Stimulated activated CD4-positive, alpha-beta T cell treated with anti-CD3 and anti-CD28 coated beads, Interleukin-15, amount 100 ng/mL, for 1 hour (primary cell): ENCODE measurements at places on chromosomes 6 and 20.

DNA sequence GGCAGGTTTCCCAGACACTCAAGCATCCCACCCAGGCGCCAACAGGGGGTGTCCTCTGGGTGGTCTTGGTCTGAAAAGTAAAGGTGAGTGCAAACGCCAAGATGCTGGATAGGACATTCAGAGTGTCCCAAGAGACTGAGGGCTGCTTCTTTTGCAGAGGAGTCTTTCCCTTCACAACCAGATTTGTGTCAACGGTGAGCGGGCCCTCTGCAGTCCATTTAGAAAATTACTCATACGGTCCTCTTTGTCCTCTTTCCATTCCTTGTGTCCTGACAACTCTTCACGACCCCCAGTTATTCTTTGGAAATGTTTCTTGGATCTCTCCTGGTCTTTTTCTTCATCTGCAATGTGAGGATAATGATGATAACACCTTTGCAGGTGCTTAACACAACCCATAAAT lies 257.8 kb downstream of the CDC5L start:
- no peak for DNase-seq

- no peak for DNase-seq
These were observed 477.0 kb downstream of the C6orf118 start for GRCh38 chr6:164832410-164832809.

GRCh38 chr6:130019326-130020072 lies 1.1 kb downstream of the L3MBTL3 start:
- DNase-seq, result no peak

GRCh38 chr6:150632785-150633485 lies 33.2 kb downstream of the PLEKHG1 start:
- DNase-seq, result no peak

DNA sequence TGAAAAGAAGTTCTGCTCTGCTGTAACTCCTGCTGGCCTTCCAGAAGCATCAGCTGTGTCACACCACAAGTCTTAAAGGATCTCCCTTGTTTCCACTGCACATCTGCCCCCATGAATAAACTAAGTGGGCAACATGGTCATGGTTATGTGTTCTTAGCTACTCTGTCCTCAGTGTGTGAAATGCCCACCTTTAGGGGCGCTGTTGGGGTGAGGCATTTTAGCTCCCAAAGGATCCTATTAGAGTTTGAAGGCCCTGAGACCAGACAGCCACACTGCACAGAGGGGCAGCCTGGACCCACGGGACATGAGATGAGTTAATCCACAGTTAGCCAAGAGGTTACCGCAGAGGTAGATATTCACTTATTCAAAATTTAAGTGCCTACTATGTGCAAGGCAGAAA lies 294.3 kb upstream of the QKI start:
- DNase-seq, result no peak

GRCh38 chr6:71420095-71420692 lies 131.6 kb downstream of the OGFRL1 start:
- DNase-seq, result no peak

DNA sequence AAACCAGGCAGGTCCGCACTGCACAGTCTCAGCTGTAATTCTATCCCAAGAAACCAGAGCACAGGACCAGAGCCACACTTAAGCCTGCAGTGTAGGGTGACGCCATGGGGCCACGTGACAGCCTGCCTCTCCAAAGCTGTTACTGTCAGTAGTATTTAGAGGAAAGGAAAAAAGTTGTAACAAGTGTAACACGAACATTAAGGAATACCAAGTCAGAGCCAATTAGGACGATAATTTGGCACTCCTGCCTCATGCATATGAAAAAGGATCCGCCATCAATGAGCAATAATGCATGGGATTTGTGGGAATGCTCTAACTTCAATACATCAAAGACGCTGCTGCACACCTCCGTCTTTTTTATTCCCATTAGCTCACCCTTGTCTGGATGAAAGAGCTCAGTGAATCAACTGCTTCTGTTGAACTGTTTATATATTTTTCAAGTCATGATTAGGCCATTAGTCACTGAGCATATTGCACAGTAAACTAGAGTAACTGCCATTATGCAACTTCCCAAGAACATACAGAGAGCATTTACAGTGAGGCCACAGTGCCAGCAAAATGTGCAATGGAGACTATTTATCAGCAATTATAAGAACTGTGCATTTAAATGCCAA lies 79.9 kb downstream of the ATXN1 start:
- DNase-seq, result no peak

DNA sequence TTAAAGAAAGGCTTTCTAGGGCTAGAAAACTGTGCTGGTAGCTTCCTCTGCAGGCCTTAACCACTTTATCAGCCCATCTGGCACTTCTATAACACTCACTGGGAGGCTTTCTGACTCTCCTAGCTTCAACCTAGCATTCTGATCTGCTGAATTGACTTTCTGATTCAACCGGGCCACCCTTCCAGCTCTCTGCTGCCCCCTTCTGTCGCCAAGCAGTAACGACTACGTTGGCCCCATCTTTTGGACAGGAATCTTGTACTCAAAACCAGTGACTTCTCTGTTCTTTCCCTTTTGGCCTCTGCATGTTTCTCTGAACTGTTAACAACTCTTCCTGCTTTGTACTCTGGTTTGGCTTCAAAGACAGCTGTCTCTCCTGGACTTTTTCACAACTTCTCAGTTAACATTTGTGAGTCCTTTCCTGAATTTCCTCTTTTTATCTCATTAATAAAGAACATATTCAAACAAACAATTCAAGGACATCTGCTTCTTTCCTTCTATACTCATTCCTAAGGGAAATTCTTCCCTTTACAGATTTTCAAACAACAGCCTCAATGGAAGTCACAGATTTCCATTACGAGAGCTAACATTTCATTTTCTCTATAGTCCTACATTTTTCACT lies 43.9 kb upstream of the FAM135A start:
- DNase-seq, result peak; percentile 26

DNA sequence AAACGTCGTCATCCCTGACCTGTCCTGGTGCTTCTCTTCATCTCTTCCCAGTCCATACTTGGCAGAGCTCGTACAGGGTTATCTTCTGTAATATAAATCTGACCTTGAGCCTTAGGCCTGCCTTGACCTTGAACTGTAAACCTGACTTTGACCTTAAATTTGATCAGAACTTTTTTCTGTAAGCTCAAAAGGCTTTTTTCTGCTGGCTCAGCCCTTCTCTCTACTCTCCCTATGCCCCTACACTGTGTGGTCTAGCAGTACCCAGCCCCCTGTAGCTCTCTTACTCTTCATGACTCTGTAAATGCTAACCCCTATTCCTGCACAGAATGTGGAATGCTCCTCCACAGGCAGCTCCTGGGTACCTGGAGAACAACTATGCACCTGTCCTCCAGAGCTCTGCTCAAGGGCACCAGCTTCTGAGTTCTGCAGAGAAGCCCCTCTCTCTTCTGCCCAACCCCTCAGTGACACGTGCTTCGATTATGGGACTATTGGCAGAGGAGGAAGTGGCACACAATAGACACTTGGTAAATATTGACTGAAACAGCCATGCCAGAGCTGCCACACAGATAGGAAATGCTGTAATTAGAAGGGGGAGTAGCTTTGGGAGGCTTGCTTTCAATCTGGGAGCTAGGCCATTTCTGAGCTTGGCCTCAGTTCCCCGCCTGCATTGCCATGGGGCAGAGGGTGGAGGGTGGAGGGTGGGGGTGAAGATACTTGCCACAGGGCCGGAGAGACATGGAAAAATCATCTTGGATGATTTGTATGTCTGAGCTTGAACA lies 15.4 kb downstream of the SNPH start:
- DNase-seq, result no peak

GRCh38 chr20:3613821-3614440 lies 49.3 kb downstream of the GFRA4 start:
- DNase-seq, result no peak

DNA sequence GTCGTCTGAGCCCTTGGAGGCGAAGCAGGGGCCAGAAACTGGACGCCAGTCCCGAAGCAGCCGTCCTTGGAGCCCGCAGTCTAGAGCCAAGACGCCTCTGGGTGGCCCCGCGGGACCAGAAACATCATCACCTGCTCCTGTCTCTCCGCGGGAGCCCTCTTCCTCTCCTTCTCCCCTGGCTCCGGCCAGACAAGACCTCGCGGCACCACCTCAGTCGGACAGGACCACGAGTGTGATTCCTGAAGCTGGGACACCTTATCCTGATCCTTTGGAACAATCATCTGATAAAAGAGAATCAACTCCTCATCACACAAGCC lies 416 bp downstream of the RSPH4A start:
- DNase-seq, result no peak

GRCh38 chr20:44001667-44002596 lies 87.3 kb downstream of the TOX2 start:
- no peak for DNase-seq

GRCh38 chr6:98039443-98039842 lies 756.4 kb upstream of the MMS22L start:
- DNase-seq, result no peak

DNA sequence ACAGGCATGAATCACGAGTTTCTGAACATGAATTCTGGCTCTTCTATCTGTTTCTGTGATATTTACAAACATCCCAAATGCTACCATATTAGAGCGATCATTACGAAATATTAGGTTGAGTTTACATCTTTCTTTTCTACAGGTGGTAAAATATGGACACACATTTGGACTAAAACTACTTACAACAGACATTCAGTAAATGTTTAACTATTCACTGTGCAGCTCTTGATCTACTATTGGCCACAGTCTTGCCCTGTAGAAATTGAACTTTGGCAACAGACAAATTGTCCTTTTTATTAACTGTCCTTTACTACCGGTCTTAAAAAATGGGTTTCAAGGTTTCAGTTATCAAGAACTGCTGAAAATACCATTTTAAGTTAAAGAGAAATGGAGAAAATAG lies 26.5 kb upstream of the MTRF1L start:
- no peak for DNase-seq

GRCh38 chr6:84798257-84798656 lies 33.9 kb upstream of the TBX18 start:
- no peak for DNase-seq

- DNase-seq, result no peak
These were observed 98.3 kb downstream of the SASH1 start for GRCh38 chr6:148440877-148441453.

GRCh38 chr20:50724851-50725723 lies 6.3 kb upstream of the PARD6B start:
- no peak for DNase-seq

DNA sequence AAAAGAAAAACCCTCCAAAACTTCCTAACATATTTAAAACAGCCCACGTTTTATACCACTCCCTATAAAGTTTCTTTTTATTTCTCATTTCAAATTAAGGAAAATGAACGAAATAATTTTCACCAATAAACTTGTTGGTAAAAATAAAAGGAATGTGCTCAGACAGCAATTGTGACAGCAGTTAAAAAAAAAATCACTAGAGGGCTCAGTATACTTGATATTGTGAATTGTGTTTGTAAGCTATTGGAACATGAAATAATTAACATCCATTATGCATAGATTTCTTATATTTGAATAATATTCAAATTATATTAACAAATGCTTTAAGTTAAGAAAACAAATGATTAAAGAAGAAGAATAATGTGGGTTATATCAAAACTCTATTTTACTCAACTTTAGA lies 105.5 kb downstream of the ASCC3 start:
- DNase-seq, result no peak

- no peak for DNase-seq
These were observed 7.5 kb downstream of the BPI start for GRCh38 chr20:38311491-38311890.

DNA sequence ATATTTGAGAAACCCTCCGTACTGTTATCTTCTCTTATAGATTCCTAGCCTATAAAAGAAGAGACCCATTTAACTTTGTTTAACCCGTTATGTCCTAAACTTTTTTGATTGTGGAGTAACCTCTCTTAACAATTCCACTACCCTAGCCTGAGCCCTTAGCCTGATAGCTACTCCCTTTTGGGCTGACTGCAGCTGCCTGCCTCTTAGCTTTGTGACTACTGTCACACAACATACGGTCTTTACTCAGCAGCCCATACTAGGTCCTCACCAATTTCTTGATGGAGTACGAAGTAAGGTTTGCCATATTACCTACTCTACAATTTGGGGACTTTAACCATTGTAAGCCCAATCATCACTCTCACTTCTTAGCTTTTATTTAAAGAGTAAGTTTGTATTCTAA lies 72.7 kb downstream of the QRSL1 start:
- DNase-seq, result no peak

DNA sequence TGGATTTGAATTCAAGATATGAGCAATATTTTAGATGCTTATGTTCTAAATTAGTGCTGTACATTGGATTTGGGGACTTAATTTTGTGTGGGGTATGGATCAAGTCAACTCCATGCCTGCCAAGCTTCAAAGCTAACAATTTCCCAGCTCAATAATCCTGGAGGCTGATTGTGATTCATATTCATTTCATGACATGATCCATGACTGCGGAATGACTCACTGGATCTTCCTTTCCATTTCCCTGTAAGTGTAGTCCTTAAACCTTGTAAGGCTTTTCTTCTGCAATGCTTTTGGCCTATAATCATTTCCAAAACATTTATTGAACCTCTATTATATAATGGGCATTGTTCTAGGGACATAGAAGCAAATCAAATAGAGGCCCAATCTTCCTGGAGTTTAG lies 44.7 kb upstream of the CCN2 start:
- DNase-seq, result no peak

DNA sequence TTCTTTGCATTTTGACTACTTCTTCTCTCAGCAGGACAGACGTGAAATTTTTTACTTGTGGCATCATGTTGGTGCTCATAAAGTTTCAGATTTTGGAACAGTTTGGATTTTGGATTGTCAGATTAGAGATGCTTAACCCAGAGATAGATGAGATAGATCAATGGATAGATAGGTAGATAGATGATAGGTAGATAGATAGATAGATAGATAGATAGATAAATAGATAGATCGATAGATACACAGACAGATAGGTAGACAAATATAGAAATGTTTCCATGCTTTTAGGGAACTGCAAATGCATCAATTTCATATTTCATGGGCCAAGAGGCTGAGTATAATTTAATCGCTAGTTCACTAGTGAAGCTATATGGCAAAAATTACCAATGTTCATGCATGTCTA lies 981.5 kb upstream of the ADGRB3 start:
- no peak for DNase-seq

DNA sequence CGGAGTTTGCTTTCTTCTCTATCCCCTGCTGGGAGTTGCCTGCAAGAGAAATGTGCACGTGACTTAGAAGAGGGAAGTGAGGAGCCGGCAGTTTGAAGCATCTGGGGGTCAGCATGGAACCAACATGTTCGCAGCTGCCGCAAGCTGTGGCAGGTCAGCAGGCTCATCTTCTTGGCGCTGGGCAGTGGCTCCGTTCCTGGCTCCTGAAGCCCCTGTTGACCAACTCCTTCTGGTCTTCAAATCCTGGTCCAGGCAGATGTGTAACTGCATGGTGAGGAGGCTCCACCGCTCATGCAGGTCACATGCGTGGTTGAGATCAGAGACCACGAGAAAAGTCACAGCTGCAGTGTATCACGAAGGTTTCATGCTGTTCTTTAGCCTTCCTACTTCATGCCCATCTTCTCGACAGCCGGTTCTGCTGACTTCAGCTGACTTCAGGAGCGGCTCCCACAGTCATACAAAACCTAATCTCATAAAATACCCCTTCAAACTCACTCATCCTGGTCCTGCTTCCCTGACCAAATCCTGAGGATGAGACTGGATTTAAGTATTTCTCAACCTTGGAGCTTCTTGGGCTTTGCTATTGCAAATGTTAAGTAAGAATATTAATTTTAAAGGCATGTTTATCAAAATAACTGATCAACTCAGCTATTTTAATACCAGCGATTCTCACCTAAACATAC lies 44.9 kb upstream of the BCAS1 start:
- DNase-seq, result no peak

GRCh38 chr6:133816171-133816570 lies 72.7 kb upstream of the TCF21 start:
- no peak for DNase-seq

GRCh38 chr20:13382786-13383185 lies 161.7 kb downstream of the ISM1 start:
- no peak for DNase-seq
